ENCODE measurements at places on chromosomes 2 and 18.

DNA sequence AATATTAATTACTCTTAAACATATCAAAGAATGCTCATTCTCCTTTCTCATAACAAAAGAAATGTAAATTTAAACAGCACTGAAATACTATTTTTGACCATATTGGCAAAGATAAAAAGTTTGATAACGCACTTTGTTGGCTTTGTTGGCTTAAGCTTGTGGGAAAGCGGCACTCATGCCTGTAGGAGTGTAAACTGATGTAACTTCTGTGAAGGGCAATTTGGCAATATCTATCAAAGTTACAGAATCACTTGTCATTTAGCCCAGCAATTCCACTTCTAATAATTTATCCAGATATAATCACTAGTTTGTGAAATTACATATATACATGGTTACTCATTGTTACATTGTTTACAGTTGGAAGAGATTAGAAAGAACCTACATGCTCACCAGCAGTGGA, 311.8 kb upstream of the STON1 start:
- no peak overlapping the region for H3K4me3 ChIP-seq
- H3K27ac ChIP-seq: no peak overlapping the region
- H3K27me3 ChIP-seq: no peaks in the 10 kb centered on the region
- H3K4me1 ChIP-seq: no peaks in the 10 kb centered on the region
- DNase-seq: no peak

DNA sequence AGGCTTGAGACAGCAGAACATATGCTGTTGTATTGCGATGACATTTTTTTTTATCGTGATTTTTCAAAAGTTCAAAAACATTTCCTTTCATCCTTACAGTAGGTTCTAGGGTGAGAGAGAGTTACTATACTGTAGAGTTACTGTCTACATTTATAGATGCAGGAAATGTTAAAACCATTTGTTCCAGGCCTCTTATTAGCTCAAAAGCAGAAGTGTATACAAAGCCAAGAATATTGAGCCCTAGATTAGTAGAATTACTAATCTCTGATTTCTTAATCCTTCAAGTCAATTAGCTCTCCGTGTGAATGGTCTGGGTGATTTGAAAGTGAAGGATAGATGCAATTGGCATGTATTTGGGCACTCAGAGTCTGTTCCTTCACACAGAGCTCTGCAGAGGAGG, 73.1 kb downstream of the MAPRE2 start:
- no peaks in the 10 kb centered on the region for H3K36me3 ChIP-seq
- no peaks in the 10 kb centered on the region for H3K27me3 ChIP-seq
- H3K27ac ChIP-seq: no peak overlapping the region
- H3K4me3 ChIP-seq: no peak overlapping the region

DNA sequence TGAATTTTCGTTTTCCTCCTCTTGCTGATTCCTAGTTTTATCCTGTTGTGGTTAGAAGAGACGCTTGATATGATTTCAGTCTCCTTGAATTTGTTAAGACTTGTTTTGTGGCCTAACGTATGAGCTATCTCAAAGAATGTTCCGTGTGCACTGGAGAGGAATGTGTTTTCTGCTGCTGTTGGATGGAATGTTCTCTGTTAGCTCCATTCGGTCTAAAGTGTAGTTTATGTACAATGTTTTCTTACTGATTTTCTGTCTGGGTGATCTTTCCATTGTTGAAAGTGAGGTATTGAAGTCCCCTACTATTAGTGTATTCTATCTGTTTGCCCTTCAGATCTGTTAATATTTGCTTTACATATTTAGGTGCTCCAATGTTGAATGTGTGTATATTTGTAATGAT, 25.9 kb downstream of the COLEC11 start:
- no peak for DNase-seq
- no peaks in the 10 kb centered on the region for H3K27me3 ChIP-seq
- no peaks in the 10 kb centered on the region for H3K4me1 ChIP-seq
- no peaks in the 10 kb centered on the region for H3K36me3 ChIP-seq
- peak overlapping the region; percentile 38 for H3K27ac ChIP-seq

- no peaks in the 10 kb centered on the region for H3K4me1 ChIP-seq
- DNase-seq: no peak
- H3K4me3 ChIP-seq: no peak overlapping the region
- H3K36me3 ChIP-seq: no peaks in the 10 kb centered on the region
- H3K27ac ChIP-seq: no peak overlapping the region
- H3K27me3 ChIP-seq: no peaks in the 10 kb centered on the region
These were observed 95.2 kb upstream of the SCG2 start for GRCh38 chr2:223697316-223697891.

Data from breast epithelium (tissue), 4 donors.